ENCODE measurements at places on chromosomes 12 and 14.

GRCh38 chr12:131389054-131390013 lies 321.6 kb upstream of the SFSWAP start:
- no peak for DNase-seq

DNA sequence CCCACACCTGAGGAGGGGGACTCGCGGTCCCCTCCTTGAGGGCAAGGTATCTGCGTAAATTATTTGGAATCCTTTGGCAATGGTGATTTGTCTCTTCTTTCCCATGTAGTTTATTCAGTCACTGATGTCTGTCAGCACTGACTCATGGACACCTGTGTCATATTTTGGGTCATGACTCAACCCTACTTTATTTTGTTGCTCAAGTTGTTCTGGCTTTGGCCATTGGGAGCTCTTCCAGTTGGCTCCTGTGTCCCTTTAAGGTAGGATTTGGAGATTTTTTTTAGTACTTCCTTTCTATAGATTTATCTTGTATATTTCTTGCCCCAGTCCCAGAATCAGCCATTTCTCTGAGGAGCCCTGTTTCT lies 47.4 kb upstream of the C14orf180 start:
- DNase-seq, result no peak

GRCh38 chr14:92435154-92435553 lies 78.4 kb upstream of the RIN3 start:
- DNase-seq, result no peak

DNA sequence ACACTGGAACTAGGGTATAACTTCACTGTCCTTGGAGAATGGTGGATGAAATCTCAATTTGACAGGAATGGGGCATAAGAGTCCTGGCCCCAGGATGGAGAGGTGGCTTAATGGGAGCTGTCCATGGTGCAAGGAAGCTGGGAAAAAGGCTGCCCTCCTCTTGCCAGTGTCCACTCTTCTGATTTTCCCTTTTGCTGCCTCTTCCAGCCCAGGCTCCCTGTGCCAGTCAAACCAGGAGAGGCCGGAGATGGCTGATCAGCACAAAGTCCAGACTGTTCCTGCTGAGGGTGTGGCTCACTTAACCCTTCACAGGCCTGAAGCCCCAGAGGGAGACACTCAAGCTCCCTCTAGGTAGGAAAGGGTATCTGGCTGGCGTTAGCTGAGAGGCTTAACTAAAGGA lies at the start of gene MYO1A:
Gene MYO1A, minus strand, starts transcription at position 240 of the 400 bp plus-strand sequence. CDS start 1,806 bp downstream, outside the sequence.
- no peak for DNase-seq

DNA sequence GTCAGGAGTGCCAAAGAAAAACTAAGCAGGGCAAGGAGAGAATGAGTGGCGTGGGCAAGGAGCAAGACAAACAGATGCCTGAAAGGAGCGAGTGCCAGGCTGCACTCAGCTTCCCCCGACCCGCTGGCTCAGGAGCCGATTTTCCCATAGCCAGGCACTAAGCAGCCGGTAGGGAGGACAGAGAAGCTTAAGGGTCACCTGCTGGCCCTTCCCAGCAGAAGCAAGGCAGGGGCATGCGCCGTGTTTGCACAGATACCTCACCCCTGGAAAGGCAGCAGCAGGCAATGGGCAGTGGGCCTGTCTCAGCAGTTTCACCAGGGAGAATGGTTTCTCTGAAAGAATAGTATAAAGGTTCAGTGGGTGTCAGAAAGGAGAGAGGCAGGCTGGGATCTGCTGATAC lies 104.9 kb upstream of the FKBP4 start:
- DNase-seq, result no peak

DNA sequence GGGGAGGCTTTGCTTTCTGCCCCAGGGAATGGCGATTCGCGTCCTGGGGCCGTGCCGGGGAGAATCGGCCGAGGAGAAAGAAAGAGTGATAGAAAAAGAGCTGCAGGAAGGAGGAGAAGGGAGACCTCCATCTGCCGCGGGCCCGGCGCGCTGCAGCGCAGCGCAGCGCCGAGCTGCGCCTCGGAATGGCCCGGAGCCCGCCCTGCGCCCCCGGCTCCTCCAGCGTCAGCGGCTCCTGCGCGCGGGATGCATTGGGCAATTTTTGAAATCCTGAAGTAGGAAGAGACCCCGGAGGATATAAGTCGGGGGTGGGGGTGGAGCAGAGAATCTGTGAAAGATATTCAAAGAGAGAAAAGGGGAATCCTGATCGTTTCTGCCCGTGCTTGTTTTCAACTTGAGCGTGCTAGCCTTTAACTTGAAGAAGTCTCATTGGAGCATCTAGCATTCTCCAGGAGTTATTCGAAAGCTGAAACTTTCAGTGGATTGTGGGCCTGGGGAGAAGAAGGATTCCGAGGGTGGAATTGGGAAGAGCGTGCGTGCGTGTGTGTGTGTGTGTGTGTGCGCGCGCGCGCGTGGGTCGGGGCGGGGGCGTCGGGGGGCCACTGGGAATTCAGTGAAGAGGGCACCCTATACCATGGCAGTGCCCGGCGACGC lies 441 bp downstream of the PDE3A start:
- DNase-seq, result peak; percentile 32

GRCh38 chr12:32560520-32560919 lies 118.6 kb upstream of the DNM1L start:
- DNase-seq, result no peak

DNA sequence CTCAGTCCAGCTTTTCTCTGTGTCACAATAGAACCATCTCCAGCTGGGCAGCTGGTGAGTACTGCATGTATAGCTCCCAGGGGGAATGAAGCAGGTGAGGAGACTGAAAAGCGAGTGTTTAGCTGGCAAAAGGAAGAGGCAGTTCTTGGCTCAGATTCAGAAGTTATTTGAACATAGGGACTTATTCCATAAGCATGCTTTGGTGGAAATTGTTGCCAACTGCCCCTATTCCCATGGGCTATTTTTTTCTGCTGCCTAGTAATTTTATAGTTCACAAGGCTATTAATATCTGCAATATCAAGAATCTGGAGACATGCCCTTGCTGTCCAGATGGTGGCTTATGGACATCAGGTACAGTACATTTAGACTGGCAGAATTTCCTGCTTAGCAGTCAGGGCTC lies 1112.7 kb downstream of the LRFN5 start:
- no peak for DNase-seq

DNA sequence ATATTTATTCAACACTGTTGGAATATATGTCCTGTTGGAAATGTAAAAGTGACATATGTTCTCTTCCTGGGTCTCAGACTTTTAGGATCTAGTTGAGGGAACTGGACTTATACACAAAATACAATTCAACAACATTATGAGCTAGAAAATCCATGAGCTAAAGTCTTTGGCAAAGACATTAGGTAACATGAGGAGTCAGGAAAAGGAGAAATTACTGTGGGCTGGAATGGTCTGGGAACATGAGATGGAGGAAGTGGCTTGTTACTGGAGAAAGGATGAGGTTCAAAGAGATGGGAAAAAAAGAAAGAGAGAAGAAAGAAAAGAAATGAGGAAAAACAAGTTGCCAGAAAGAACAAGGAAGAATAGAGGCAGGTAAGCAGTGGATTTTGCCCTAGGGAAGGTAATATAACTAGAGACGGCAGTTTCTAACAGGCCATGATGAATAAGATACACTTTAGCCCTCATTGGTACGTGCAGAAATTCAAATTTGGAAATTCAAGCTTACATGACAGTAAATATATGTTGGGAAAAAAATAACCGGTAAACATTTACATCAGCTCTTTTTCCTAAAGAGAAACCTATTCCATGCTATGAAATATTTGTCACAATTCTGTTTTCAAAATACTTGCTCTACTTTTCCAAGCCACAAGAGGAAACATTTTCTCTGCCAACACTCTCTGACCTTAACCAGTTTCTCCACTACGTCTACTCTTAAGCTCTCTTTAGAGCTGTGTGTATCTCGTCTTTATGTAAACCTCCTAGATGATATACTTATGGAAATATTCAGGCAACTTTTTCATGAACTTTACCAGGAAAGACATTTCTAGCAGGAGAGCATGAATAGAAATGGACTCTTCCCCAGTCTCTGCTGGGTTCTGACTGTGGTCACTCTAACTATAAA lies 268.8 kb upstream of the BTG1 start:
- no peak for DNase-seq

DNA sequence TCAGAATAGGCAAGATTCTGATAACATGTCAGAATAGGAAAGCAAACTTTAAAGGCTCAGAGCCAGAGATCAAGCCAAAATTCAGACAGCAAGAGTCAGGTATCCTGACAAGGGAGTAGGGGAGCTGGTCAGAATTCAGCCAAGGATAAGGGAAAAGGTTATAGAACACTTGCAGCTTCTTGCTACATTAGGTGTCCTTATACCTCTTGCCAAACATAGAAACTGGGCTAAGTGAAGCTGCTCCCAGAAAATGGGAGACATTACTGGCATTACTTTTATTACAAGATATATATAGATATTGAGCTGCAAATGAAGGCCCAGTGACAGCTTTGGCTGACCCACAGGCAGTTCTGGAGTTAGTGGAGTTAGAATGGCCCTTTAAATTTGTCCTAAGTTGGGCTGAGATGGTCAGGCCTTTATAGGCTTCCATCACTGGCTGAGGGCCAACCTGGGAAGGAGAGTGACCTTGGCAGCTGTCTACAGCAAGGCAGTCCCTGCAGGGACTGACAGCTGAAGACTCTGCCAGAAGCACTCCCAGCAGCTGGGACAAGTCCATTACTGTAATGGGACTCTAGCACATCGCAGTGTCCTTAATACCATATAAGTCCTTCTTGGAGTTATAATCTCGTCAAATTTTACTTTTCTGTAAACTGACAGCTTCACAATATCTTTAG lies 83.0 kb downstream of the LRRC9 start:
- no peak for DNase-seq

DNA sequence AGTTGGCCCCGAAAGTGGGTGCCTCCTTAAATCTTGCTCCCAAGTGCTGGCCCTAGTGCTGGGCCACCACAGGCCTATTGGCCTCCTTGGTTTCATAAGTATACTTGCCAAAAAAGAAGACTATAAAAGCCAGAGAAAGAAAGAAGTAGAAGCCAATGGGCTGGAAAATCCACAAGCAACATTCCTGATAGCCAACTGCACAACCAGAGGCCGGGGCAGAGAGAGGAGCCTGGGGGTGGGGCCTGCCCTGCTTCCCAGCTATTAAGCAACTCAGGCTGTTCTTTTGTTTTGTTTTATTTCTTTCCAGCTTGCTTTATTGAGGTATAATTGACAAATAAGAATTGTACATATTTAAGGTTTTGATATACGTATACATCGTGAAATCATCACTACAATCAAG lies 177.2 kb upstream of the NTF3 start:
- DNase-seq, result no peak

DNA sequence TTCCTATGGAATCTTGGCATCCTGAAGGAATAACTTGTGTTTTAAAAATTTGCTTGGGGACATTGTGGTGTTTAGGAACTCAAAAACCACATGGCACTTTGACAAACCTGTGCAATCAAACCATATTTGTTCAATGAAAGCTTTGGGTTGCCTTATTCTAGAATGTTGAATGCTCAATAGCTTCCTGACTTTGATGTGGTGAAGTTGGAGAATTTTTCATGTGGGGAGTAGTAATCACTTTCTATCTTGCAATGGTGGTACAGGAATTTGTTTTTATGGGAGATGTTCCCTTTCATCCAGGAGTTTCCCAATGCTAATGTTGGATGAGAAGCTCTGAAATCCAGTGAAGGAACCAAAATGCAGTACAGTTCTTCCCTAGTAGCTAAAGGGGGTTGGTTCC lies 42.2 kb upstream of the LDHB start:
- DNase-seq, result no peak

- no peak for DNase-seq
Measured at GRCh38 chr12:131118371-131118770, 164.7 kb downstream of the ADGRD1 start.

DNA sequence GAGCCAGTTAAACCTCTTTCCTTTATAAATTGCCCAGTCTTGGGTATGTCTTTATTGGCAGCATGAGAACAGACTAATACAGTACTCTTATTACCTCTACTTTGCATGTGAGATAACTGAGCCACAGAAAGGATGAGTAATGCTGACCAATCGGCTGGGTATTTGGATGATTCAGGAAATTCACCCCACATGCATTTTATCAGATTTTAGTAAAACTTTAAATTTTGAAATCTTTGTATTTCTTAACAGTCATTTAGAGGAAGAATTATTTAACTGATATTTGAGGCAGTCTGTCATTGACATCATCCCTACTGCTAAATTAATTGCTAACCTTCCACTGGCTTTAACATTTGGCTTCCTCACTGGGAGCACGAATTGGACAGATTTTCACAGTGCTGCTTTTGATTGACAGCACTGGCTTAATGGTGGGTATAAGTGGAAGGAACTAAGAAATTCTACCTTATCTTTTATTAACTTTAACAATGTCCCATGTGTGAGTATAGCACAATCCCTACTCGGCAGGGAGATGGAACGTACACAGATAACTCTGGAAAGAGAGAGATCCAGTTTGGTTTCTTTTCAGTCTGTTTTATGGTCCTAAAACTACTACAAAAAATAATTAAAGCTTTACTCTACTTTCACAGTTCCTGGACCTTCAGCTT lies 261.0 kb downstream of the DACT1 start:
- DNase-seq, result no peak

DNA sequence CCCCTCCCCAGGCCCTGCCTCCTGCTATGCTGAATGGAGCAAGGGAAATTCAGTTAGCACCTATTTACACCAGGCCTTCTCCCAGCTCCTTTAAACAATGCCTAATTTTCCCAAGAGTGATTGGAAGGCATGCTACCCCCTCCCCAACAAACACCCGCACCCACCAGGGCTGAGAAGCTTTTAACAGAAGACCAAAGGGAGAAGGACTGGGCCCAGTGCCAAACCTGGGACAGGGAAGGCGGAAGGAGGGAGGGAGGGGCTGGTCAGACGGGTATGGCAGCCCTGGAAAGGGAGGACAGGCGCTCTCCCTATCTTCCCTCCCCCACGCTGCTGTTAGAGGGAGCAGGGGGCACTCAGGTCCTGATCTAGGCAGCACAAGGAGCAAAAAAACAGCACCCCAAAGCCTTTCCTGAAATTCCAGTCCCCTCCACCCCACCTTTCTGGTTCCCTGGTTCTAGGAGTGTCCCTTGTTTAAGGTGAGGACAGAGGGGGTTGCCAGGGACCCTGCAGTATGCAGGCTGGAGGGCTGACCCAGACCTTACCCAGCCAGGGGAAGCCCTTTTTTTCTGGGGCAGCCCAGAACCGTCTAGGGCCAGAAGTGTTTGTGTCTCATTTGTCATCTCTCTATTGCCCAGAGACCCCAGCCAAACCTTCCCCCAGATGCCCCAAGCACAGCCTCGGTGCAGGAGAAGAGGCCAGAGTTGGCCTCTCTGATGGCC lies 2.4 kb upstream of the KRT8 start:
- no peak for DNase-seq

DNA sequence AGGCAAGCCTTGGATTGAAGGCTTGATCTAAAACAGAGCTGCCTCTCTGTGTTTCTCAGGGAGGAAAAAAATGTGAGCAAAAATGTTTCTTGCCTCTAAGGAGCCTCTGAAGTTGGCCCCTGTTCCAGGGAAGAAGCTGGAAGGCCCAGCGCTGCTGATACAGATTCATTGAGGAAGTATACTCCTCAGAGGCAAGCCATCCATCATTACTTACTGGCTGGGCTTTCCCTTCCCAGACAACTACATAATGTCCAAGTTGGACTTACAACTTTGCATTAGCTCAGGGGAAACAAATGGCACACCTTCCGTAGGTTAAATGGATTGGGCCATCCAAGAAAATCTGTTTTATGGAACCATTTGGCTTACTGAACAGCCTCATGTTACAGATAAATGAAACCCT lies 263.7 kb upstream of the SEL1L start:
- DNase-seq, result no peak

- DNase-seq, result no peak
Measured at GRCh38 chr12:66187821-66188220, 1.2 kb upstream of the IRAK3 start.

All from midbrain (tissue), 1 donor.